ENCODE measurements at places on chromosomes 12 and 14.

GRCh38 chr12:41264281-41264680, 76.2 kb downstream of the PDZRN4 start:
- no peak for DNase-seq

- no peak for DNase-seq
These were observed 122.5 kb downstream of the DAD1 start for GRCh38 chr14:22466491-22466890.

DNA sequence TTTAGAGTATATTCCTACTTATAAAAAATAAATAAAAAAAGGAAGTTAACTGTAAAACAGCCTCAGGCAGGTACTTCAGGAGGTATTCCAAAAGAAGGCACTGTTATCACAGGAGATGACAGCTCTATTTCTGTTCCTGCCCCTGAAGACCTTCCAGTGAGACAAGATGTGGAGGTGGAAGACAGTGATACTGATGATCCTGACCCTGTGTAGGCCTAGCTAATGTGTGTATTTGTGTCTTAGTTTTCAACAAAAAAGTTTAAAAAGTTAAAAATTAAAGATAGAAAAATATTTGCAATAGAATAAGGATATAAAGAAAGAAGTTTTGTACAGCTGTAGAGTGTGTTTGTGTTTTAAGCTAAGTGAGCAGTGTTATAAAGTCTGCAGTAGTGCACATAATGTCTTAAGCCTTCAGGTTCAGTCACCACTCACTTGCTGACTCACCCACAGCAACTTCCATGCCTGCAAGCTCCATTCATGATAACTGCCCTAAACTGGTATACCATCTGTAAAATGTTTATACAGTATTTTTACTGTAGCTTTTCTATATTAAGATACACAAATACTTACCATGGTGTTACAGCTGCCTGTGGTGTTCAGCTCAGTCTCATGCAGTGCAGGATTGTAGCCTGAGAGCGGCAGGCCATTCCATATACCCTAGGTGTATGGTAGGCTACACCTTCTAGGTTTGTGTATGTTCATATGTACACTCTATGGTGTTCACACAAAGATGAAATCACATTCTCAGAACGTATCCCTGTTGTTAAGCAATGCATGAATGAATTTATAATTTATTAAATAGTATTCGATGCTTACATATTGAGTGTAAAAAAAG, 121.1 kb downstream of the ANO6 start:
- no peak for DNase-seq

DNA sequence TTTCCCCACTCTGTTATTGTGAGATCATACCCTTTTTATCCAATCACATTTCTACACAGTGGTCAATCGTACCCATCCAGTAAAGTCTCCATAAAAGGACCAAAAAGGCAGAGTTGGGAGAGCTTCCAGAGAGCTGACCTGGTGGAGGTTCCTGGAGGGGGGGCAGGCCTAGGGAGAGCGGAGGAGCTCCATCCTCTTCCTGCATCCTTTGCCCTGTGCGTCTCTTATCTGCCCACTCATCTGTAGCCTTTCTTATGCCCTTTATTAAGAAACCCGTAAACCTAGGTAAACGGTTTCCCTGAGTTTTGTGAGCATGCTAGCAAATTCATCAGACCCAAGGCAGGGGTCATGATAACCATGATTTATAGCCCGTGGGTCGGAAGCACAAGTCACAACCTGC, 26.2 kb downstream of the EVL start:
- DNase-seq, result no peak

DNA sequence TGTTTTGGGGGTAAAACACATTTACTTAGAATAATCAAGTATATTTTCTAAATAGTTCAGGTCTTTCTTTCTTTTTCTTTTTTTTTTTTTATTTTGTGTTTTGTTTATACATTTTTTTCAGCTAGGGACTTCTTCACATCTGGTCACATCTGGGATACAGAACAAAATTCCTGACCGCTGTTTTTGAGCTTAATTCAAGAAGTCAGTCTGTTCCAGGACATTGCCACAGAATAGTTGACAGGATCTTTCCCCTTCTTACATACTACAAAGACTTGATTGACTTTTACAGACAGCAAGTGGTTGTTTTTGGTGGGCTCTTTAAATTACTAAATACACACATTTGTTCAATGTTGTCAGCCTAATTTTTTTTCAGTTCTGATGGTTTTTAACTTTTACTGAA, 41.8 kb upstream of the DCN start:
- no peak for DNase-seq

DNA sequence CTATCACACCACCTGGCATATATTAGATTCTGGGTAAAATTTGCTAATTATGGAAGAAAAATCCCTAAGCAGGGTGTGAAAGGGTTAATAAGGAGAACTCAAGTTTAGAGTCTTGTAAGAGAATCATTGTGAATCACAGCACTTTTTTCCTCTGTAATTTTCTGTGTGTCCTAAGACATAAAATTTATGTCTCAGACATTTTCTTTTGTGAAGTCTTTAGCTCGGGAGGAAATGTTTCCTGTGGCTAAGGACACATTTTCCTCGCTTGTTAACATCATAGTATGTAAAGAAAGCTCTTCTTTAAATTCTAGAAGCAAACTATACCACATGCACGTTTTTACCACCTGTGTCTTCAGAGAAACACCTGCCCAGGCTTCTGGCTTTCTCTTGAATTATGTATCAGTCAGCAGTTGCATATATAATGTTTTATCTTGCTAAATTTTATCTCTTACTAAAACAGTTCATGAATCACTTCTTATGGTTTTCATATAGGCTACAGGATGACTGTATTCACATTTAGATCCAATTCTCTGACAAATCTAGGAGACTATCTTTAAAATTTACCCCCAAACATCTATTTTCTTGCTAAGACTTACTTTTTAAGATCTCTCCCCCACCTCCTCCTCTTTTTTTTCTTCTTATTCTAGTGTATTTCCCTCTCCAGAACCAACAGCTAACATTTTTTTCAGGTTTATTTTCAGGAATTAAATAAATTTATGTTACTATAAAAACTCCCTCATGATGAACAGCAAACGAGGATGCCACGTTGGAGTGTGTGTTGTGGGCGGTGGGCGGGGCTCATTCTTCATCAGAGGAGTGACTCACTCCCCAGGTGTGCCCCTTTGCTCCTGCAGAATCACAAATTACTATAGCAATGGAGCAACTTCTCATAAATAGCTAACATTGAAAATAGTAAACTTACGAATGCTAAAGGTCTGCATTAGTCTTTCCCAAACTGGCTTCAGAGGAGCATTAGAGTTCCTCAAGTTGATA, 11.6 kb upstream of the CSRP2 start:
- no peak for DNase-seq

DNA sequence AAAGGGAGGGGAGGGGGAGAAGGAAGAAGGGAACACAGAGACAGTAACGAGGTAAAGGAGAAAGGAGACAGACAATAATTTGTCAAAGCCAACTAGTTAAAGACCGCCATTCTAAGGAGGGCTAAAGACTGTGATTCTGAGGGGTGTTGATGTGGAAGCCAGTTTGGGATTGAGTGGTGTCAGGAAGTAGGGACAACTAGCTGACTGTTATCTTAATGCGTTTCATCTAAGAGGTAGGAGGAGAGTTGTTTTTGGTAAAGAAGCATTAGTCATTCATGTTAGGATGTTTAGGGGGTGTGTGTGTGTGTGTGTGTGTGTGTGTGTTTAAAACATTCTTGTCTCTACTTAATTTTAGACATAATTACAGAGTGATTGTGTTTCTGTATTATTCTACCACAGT, 95.0 kb downstream of the INSM2 start:
- DNase-seq, result no peak

GRCh38 chr14:85003805-85004204, 526.1 kb upstream of the FLRT2 start:
- no peak for DNase-seq

DNA sequence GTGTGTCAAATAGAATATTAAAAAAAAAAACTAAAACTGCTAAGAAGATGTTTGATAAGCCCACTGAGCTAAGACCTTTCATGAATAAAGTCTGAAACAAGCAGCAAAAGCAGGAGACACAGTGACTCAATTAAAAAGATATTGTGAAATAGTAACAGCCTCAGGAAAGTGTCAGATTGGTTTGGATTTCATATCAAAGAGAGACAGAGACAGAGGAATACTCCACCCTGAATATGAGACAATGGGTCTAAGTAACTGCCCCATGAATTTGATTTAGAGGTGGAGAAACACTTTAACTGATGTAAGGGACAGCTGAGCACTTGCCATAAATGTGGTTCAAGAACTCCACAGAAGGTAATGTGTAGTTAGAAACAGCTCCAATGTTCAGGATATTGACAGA, 277.9 kb upstream of the FOXG1 start:
- DNase-seq, result no peak

DNA sequence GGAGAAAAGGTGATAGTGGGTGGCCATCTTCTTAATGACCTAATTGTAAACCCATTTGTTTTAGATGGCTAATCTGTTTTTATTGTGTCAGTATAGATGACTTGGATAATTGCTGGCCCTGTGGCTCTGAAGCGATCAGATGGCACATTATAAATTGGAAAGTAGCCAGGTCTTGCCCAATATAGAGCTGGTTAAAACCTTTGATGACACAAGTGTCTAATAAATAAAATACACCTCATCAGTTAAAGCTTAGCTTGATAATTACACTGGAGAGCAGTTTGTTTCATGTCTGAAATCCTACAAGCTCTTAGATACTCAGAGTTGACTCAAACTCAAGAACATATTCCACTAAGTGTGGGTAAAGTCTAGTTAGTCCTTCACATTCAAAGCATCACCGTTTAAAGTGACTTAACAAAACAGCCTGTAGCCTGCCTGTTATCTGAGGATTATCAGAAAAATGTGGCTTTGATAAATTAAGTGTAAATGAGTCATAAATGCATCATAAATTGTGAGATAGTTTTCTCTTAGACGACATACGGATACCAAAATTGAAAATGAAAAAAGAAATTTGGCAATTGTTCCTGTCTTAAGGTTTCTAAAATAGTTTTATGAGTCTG, 280.9 kb downstream of the LRIG3 start:
- DNase-seq, result no peak

Data from activated naive CD4-positive, alpha-beta T cell (primary cell).